ENCODE measurements at places on chromosomes 5 and 9.

- H3K4me1 ChIP-seq: no peaks in the 10 kb centered on the region
- H3K27me3 ChIP-seq: peaks cover 29% of the 10 kb centered on the region
- no peak overlapping the region for H3K27ac ChIP-seq
Measured at GRCh38 chr5:111584651-111585050, 72.3 kb upstream of the STARD4 start.

DNA sequence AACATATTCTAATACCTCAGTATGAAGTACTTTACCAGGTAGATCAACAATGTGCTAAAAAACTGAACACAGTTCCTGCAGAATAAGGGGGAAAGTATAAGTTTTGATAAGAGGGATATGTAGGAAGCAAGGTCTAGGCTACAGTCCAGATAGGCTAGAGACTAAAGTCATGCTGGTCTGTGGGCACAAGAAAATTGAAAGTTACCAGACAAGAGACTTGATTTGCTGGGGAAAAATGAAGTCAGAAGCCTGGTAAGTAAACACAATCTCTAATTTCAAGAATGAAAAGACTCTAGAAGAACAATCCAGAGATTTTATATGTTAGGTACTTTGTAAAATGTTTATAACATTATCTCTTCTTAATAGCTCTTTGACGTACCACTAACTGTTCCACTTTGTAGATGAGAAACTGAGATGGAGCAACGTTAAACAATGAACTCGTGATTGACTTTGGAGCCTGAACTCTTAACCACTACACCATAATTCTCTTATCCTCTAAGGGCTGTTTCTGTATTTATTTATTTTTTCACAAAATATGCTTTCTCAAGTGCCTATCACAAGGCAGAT is 19.5 kb downstream of the ADAMTS6 start:
- H3K36me3 ChIP-seq: no peaks in the 10 kb centered on the region
- ATAC-seq: no peak
- H3K4me1 ChIP-seq: no peaks in the 10 kb centered on the region
- H3K27ac ChIP-seq: no peak overlapping the region
- no peak overlapping the region for H3K4me3 ChIP-seq

DNA sequence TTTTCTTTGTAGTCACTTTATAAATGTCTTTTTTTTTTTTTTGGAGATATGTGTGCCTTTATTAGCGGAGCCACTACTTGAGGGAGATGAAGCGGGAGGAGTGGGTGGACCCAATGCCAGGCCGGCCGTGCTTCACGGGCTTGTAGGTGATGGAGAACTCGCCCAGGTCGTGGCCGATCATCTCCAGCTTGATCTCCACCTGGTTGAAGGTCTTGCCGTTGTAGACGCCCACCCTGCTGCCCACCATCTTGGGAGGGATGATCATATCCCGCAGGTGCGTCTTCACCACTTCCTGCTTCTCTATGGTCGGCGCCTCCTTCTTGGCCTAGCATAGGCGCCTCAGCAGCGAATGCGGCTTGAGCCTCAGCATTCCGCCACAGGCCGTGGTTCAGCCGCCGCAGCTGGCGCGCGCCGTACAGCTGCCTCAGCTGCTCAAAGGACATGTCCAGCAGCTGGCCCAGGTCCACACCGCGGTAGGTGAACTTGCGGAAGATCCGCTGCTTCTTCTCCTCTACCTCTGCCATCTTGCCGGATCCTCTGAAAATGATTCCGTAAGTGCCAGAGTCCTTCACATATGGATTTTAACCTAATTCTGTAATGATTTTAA is 1095.6 kb downstream of the MAT2B start:
- no peak for ATAC-seq
- H3K4me3 ChIP-seq: no peak overlapping the region
- H3K4me1 ChIP-seq: no peaks in the 10 kb centered on the region
- no peaks in the 10 kb centered on the region for H3K27me3 ChIP-seq

- H3K4me1 ChIP-seq: peaks cover 39% of the 10 kb centered on the region
- ATAC-seq: no peak
- H3K27ac ChIP-seq: peak overlapping the region; percentile 90
- no peaks in the 10 kb centered on the region for H3K27me3 ChIP-seq
- peaks cover 40% of the 10 kb centered on the region for H3K36me3 ChIP-seq
- H3K4me3 ChIP-seq: peak overlapping the region; percentile 84
Measured at GRCh38 chr9:3480353-3480655, 45.5 kb downstream of the RFX3 start.

- no peak overlapping the region for H3K4me3 ChIP-seq
- ATAC-seq: no peak
- no peaks in the 10 kb centered on the region for H3K27me3 ChIP-seq
- no peaks in the 10 kb centered on the region for H3K4me1 ChIP-seq
- H3K36me3 ChIP-seq: no peaks in the 10 kb centered on the region
- no peak overlapping the region for H3K27ac ChIP-seq
Measured at GRCh38 chr9:29806937-29807618, 2233.8 kb upstream of the C9orf72 start.

DNA sequence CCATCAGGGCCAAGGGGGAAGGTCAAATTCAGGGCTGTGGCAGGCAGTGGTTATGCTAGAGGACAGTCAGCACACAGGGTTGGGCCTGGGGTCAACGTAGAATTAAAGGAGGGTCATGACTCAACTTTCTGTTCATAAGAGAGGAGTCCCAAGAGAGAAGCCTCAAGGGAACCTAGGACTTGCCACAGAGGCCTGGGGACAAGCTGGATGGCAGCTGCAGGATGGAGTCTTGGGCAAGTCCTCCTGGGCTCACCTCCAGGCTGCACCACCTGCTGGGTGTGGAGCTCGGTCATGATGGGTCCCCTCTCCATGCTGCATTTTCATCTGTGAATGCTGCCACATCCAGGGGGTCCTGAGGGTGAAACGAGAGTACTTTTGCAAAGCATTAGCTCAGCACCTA is 9.0 kb upstream of the WNK2 start:
- no peak overlapping the region for H3K27ac ChIP-seq
- no peaks in the 10 kb centered on the region for H3K36me3 ChIP-seq
- no peak for ATAC-seq

DNA sequence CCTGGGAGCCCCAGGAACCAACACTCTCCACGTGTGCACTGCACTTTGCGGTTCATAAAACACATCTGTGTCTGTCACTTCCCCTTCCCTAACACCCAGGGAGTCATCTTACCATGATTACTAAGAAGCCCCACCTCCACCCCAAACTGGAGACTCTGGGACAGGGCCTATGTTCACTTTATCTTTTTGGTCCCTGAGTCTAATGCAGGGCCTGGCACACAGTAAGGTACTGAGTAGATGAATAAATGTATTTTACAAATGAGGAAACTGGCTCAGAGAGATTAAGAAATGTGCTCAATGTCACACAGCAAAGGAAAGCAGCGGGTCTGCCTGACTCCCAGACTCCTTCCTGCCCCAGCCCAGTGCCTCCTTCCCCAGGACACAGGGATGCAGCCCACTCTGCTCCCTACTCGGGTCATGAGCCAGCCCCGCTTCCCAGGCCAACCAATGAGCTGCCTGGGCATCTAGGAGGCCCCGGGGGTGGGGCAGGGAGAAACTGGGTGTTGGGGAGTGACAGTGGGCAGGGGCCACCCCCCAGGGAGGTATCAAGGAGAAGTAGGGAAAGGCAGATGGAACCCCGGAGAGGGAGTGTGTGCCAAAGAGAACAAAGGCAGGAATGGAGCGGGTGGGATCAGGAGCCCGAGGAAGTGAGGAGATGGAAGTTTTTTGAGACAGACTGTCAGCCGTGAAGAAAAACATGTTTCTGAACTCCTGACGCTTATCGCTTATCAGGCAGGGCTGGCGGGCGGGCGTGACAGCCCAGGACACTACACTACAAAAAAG is 30.5 kb downstream of the SHB start:
- peak overlapping the region; percentile 3 for H3K27ac ChIP-seq
- H3K4me3 ChIP-seq: no peak overlapping the region
- no peaks in the 10 kb centered on the region for H3K27me3 ChIP-seq
- ATAC-seq: no peak
- peaks cover 4% of the 10 kb centered on the region for H3K4me1 ChIP-seq
- H3K36me3 ChIP-seq: no peaks in the 10 kb centered on the region

DNA sequence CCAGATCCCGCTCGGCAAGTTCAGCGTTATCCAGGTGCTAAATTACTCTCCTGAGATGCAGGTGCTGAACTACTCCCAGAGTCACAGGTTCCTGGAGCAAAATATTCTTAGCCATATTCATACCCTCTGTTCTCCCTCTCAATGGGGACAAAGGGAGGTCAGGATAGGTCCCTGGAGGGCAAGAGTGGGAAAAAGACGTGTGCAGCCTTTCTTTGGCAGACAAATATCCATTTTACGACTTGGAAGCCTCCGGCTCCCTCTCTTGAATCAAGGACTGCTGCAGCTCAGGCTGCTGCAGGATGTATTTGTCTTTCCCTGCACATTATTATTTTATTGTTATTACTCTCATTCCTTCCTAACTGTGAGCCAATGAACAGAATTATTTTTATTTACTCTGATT is 590.2 kb downstream of the NR2F1-AS1 start:
- no peaks in the 10 kb centered on the region for H3K27me3 ChIP-seq
- no peak for ATAC-seq
- H3K36me3 ChIP-seq: no peaks in the 10 kb centered on the region
- H3K4me1 ChIP-seq: no peaks in the 10 kb centered on the region

DNA sequence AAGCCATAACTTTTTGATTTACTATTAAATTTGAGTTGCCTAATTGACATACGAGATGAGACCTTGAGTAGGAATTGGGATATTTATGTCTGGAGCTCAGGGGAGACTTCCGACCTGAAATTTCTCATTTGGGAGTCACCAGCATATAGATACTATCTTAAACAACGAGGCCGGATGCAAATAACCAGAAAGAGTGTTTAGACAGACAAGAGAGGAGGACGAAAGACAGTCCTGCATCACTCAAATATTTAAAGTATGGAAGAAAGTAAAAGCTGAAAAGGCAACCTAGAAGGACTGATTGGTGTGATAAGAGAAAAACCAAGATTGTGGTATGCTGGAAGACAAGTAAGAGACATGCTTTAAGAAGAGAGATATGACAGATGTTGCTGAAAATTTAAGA is 675.0 kb upstream of the NUDT12 start:
- H3K36me3 ChIP-seq: no peaks in the 10 kb centered on the region
- no peak overlapping the region for H3K4me3 ChIP-seq
- ATAC-seq: no peak
- H3K4me1 ChIP-seq: no peaks in the 10 kb centered on the region

Measured in activated T-helper 17 cell treated with anti-CD3 and anti-CD28 coated beads, Interleukin-2, amount 50 U/mL, for 72 hours (primary cell).